ENCODE measurements at places on chromosomes 2 and 18.

DNA sequence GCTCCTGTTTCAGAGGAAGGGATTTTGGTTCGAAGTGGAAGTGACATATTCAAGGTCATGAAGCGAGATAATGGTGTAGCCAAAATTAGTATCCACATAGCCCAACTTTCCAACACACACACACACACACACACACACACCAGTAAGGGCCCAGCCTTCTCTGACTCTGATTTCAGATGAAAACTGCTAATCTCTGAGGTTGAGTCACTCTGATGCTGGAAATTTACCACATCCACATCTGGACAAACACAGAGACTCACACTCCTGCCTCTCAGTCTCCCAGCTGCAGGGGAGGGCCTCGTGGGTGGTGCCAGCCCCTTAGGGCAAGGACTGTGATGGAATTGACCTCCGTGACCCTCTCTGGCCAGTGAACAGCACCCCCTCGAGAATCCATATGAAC, 29.0 kb upstream of the SLC35F6 start:
- DNase-seq, result no peak

DNA sequence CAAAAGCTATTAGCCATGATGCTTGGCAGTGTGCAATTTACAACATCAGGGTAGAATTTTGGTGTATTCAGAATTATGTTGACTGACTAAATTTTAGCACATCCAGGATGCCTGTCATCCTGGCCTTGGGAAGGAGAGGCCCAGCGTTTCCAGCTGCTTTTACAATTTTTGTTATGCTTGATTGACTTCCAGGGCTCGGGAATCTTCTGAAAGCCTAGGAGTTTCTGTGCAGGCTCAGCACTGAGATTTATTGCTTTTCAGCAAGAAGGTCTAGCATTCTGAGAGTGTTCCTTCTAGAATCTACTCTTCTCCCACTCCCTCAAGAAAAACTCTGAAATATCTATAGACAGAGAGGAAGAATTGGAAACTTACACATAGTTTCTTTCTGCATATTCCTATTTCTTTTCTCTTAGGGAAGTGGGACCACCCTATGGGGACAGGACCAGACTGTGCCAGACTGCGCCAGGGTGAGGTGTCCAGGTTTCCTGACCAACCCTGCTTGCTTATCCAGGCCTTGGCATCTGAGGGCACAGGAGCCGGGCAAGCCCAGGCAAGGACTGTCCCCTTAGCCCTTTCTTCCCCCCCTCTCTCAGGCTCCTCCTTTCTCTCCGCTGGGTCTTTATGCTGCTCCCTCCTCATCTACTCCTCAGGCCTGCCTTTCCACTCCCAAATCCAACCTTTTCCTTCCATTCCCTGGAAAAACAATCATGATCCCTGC, 26.9 kb downstream of the MAIP1 start:
- no peak for DNase-seq

DNA sequence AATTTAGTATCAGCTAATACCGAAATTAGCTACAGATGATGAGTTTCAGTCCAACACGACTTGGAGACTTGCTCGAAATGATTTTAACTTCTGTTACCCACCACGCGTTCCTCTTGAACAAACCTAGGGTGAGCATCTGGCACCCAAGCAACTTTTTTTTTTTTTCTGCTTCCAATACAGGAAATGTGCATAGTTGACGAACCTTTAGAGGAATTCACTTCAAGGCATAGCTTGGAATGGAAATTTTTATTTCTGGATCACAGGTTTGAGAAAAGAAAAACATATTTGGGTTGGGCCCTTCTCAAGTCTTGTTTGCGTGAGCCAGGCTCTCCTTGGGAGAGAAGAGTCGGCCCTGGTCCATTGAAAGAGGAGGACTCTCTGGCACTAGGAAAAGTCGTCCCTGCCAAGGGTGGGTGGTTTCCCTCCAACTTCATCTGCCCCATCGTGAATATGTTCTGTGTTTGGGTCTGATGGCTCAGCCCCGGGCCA, 37.4 kb upstream of the RPL31 start:
- peak; percentile 17 for DNase-seq

DNA sequence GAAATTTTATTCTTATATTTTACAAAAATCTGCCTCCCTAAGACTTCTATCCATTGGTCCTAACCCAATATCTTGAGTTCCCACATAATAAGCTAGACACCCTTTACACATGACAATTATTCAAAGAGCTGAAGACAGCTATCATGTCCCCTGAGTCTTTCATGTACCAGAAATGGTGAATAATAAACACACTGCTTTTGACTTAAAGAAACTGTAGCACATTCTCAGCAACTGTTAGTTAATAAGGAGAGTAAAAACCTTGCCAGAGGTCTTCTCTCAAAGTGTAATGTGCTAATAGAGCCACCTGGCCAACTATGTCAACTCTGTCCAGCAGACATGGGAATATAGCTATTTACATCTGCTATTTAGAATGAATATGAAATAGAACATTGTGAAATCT, 109.7 kb upstream of the ARL5A start:
- no peak for DNase-seq

- DNase-seq, result no peak
Observed at GRCh38 chr18:60892441-60892840, 440.8 kb upstream of the CDH20 start.

GRCh38 chr2:103293742-103294077, 531.9 kb downstream of the TMEM182 start:
- DNase-seq, result no peak

DNA sequence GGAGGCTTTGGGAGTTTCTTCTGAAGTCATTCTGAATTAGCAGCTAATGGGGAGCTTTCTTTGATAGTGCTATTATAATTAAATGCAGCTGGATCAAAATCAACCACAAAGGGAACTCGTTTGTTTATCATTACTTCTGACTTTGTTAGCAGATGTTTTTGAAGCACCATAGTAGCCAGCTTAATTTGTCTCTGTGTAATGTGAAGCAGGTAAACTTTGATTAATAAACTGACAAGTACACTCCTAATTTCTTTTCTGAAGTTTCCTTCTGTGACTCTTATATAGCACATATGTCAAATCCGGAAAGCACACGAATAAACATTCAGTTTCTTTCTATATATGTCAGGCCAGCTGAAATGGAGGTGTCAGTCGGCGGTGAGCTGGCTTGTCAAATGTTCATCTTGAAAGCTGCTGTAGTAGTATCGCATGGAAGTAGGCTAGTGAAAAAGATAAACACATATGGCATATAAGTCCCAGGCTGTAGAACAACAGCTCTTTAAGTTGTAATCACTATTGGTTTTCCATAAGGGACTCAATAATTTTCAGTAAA, 451.9 kb upstream of the ZEB2 start:
- DNase-seq, result no peak

- DNase-seq, result no peak
Observed at GRCh38 chr2:2536416-2537056, 205.5 kb upstream of the MYT1L start.

DNA sequence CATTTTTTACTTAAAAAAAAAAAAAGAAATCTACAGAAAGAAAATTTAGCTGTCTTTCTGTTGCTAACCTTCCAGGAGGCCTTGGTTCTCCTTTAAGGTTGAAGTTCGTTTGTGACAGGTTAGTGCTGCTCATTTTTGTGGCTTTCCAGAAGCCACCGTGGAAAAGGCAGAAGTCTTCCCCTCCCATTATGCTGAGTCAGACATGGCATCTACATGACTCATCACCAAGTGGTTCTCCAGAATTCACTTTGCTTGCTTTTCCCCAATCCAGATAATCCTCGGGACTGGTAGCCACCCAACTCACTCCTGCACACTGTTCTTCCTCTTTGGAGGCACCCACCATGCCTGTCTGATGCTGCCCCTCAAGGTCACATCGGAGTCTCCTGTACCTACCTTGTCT, 228.7 kb downstream of the PIK3C3 start:
- DNase-seq, result no peak

- no peak for DNase-seq
Observed at GRCh38 chr2:153163055-153163454, 315.5 kb downstream of the RPRM start.

GRCh38 chr2:234528410-234529148, 31.7 kb upstream of the ARL4C start:
- DNase-seq, result no peak

DNA sequence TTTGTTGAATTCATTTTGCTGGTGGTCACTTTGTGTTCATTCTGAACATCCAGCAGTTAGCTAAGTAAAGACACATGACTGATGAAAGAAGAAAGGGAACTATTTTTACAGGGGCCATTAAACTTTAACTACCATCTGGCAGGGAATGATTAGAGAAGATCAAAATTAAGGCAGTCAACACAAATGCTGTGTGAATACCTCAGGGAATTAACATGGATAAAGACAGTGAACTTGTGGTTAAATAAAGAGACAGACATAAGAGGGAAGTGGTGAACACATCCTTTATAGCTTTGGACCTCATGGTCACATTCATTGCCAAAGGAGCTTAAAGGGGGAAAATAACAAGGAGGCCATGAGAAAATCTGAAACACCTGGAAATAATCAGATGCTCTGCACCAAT, 52.6 kb upstream of the ATP5MC3 start:
- no peak for DNase-seq

- no peak for DNase-seq
Observed at GRCh38 chr2:72859831-72860262, 27.4 kb upstream of the SPR start.

DNA sequence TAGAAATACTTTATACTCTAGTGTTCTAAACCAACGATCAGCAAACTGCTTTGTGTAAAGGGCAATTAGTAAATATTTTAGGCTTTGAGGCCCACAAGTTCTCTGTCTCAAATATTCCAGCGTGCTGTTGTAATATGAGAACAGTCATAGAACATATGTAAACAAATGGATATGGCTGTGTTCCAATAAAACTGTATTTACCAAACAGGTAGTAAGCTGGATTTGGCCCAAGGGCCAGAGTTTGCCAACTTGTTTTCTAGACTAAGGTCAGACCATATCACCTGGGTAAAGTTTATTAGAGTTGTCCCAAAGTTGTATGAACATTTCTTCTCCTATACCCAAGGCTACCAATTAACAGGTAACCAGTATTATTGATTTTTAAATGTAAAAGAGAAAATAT, 303.2 kb upstream of the MC4R start:
- no peak for DNase-seq

DNA sequence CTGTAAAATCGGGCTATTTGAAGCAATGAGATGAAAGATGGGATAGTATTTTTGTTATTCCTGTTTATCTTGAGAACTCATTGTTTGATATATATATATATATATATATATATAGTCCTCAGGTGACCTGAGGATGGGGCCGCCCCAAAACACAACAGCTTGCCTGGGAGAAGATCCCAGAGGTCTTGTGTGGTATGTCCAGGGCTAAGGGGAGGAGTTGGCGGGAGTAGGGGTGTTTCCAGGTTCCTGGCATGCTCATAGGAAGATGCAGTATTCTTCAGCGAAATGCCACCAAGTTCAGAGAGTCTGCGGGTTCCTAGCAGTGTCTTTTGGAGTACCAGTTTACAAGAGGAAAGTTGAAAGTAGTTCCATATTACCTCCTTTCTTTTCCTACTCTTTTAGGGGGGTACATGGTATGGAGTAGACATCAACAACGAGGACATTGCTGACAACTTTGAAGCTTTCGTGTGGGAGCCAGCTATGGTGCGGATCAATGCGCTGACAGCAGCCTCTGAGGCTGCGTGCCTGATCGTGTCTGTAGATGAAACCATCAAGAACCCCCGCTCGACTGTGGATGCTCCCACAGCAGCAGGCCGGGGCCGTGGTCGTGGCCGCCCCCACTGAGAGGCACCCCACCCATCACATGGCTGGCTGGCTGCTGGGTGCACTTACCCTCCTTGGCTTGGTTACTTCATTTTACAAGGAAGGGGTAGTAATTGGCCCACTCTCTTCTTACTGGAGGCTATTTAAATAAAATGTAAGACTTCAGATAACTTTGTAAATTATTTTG, 18.3 kb downstream of the CCT7 start:
- DNase-seq, result peak; percentile 42

GRCh38 chr2:226580403-226580802, 219.2 kb downstream of the IRS1 start:
- no peak for DNase-seq

- DNase-seq, result no peak
Observed at GRCh38 chr2:46704041-46704440, 211.6 kb downstream of the MCFD2 start.

GRCh38 chr18:32280188-32280783, 90.4 kb downstream of the MEP1B start:
- no peak for DNase-seq

- no peak for DNase-seq
Observed at GRCh38 chr2:199810422-199811171, 40.4 kb downstream of the FTCDNL1 start.

- no peak for DNase-seq
Observed at GRCh38 chr2:60280238-60280637, 273.2 kb downstream of the BCL11A start.

- DNase-seq, result no peak
Observed at GRCh38 chr18:59275406-59275949, 2.2 kb upstream of the RAX start.

GRCh38 chr2:237863689-237864443, 4.4 kb downstream of the RAMP1 start:
- DNase-seq, result peak; percentile 33

GRCh38 chr2:191942090-191942738, 95.3 kb upstream of the CAVIN2 start:
- no peak for DNase-seq

DNA sequence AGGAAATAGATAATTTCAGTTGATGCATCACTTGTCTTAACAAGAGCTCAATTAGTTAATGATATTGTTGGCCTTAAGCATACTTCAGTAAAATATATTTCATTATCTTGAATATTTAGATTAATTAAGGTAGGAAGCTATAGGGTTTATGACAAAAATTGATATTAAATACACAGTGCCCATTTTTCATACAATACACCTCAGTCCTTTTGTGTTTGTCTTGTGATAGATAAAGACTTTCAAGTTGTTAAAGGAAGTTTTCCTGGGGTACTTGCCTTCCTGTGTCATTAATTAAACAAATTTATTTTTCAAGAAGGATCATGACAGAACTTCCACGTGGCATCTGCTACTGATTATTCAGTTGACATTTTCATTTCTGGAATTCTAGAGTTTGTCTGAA, 420.5 kb downstream of the MTX2 start:
- DNase-seq, result no peak

DNA sequence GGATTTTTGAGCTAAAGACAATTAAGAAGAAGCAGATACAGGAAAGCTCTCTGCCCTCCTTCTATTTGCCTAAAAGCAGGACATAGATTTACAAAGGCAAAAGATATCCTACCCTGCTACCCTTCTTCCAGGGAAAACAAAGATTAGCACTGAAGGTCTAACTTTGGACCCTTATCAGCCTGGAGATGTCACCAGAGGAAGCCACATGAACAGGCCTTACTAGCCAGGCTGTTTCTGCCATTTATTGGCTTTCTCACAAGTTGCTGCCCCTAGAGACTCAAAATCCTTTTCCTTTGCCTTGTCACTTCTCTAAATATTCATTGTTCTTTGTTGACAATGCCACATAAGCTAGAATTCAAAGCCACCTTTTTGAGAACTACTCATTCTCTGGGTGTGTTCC, 147.3 kb downstream of the B3GNT2 start:
- no peak for DNase-seq

DNA sequence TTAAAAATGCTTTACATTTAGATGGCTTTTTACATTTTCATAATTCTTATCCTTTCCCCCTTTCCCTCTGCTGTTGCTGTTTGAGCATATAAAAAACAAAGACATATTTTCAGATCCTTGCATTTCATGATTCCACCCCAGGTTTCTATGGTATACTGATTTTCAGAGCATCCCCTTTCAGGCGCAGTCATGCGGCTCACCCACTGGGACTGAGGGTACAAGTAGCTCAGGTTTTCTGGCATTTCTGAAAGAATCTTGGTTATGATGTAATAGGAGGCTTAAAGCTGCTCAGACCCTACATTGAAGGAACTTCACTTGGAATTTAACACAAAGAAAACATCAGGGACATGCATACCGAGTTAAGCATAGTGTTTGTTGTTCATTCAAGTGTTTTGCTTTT, 310.8 kb downstream of the ETAA1 start:
- DNase-seq, result no peak
